Body of pancreas (tissue), 4 donors: ENCODE measurements at places on chromosomes 3 and 15. TPM values are rescaled to one million over a fixed set of nuclear protein-coding genes. Genes with fewer than 3 reads are reported as not detected.

Gene ITPKA
- 0.33 TPM for total RNA-seq

Gene HHATL
- 0.26 TPM for total RNA-seq

Gene TUSC7
- total RNA-seq, result not detected

Gene CCDC50
- 89.3 TPM for total RNA-seq

Gene EEF1AKMT4
- 3.4 TPM for total RNA-seq

Gene P2RY12
- total RNA-seq, result not detected

Gene ADIPOQ
- total RNA-seq, result 188 TPM
